ENCODE measurements at places on chromosomes 4 and X.

- DNase-seq: peak; percentile 41
Observed at GRCh38 chrX:30488092-30488491, 89.5 kb downstream of the TASL start.

GRCh38 chrX:39809331-39809730, 288.4 kb downstream of the BCOR start:
- peak; percentile 85 for DNase-seq

GRCh38 chr4:170723171-170723570, 633.4 kb upstream of the AADAT start:
- DNase-seq: no peak

DNA sequence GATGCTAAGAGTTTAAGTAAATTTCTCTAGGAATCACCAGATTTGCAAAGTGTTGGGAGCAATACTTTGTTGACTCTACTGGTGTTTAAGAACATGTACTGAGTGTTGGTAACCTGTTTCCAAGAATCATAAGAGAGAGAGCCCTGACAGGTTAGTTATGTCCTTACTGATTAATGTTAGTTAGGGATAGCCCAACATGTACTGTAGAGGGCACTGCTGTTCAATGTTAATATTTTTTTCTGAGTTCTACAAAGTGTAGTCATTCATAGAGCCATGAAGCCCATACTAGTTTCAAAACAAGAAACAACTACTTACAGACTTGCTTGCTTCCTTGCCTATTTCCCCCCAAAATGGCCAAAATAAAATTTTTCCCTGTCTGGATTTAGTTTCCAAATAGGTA, 11.9 kb downstream of the TMPRSS11D start:
- peak; percentile 70 for DNase-seq

DNA sequence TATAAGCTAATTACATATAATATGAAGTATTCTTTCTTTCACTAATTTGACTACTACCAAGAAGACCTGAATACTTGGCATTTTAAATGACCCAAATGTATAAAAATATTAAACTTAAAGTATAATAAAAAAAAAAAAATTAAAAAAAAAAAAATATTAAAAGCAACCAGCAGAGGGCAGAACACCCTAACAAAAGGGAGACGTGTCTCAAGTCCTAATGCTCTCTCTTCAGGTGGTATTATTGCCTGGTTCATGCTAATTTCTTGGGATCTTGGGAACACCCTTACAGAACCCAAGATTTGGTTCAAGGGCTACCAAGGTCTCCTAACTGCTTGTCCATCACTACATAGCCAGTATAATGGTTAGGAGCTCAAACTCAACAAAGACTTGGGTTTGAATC, 754.8 kb downstream of the RAB28 start:
- DNase-seq: peak; percentile 53

DNA sequence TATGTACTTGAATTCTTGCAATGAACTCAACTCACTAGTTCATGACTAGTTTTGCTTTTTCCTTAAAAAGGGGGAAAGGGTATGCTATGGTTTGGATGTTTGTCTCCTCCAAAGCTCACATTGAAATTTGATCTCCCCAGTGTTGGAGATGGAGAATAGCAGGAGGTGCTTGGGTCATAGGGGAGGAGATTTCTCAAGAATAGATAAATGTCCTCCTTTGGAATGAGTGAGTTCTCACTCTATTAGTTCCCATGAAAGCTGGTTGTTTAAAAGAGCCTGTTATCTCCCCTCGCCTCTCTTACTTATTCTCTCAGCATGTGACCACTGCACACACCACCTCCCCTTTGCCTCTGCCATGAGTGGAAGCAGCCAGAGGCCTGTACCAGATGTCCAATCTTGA, 109.4 kb upstream of the INTU start:
- DNase-seq: no peak

DNA sequence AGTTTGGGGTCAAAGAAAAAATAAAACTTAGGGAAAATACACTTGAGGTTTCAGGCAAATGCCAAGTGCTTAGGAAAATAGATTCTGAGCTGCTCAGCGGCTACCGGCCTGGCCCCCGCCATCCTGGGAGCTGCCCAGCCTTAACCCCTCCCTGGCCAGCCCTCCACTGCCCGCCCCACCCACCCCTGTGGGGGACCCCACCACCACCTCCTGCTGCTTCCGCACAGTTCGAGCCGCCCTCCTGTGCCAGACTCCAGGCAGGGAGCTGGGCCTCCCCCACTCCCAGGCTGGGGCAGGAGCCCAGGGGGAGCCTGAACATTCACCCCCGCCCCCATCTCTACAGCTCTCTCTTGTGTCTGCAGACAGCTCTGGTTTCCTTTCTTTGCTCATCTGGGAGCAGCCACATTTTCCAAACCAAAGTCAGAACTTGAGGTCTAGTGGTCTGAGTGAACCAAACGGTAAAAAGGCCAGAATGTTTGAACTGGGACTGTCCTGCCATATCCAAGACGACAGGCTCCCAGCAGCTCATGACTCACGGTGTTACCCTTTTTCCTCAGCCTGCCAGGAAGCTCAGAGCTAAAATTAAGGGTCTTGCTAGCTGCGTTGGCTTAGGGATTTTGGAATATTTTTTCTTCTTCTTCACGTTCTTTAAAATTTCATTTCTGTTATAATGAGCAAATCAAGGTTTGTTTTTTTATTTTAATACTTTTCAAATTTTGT, 4.7 kb upstream of the FGFR3 start:
- DNase-seq: peak; percentile 12

DNA sequence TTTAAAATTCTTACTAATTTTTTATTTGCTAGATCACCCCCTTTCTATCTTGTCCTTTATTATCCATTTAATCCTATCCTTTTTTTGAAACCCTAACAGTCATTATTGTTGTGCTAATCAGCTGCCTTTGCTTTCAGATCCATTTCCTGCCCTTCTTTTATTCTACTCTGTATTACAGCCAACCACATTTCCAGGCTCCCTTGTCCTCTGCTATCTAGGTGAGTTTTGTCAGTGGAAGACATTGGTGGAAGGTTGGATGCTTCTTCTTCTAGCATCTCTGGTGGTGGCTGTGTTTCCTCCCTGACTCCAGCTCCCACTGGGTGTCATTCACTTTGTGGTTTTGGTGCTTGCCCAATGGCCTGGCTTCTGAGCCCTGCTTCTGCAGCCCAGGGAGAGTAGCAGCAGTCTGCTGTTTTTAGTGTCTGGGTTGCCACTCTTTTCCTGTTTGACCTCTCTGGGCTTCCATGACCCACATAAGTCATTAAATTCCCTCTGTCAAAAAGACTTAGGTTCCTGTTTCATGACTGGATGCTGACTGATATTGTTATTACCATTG, 225.2 kb upstream of the PGRMC2 start:
- DNase-seq: peak; percentile 49

DNA sequence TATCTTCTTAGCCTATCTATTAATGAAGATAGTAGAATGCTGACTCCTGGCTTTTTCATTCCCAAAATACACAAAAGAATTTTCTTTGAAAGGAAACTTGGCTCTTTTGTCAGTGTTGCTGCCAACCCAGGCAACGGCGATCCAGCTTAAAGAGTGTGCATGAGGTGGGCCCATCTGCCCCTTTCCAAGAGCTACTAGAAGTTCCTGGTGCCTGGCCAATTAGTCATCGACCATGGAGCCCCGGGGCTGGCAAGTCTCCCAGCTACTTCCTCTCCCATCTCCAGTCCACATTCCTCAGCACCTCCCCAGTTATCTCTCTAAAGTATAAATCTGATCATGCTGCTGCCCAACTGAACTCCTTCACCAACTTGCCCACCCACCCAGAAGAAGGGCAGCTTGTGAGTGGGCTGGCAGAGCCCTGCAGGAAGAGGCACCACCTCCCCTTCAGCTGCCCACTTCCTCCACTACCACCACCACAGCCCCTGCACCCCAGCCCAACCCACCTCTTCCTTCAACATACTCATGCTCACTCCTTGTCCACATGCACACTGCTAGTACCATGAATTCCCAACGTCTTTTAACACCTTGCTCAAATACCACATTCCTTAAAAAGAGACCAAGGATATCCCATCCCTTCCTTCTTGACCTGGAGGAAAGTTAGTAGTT, 158.2 kb upstream of the MAP3K15 start:
- peak; percentile 94 for DNase-seq

GRCh38 chr4:183038436-183038835, 60.6 kb upstream of the WWC2 start:
- no peak for DNase-seq

DNA sequence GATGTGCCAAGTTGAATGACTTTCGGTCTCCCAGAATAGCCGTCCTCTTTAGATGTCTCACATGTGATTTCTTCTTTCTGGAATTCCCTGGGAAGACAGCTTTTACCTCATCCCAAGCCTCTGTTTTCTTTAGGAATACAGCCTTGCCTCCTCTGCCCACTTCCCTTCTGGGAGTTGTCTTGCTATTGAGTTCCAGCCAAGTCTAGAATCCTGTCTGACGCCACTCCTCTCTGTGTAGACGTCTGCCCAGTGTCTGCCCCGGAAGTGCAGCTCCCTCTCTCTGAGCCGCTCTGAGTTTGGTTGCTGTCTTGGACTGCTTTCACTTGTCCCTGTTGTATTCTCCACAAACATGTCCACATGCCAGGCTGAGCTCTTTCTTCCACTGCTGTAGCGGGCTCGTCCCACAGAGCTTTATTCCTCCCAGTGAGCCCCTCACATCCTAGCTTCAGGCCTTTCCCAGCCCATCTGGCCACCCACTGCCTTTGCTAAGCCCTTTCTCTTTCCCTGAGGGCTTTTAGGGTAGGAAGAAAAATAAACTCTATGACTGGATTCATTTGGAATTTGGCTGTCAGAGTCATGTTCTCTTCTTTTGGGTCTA, 9.0 kb upstream of the IGFBP7 start:
- peak; percentile 96 for DNase-seq

GRCh38 chr4:56857601-56858309, 36.3 kb upstream of the SPINK2 start:
- DNase-seq: peak; percentile 37

DNA sequence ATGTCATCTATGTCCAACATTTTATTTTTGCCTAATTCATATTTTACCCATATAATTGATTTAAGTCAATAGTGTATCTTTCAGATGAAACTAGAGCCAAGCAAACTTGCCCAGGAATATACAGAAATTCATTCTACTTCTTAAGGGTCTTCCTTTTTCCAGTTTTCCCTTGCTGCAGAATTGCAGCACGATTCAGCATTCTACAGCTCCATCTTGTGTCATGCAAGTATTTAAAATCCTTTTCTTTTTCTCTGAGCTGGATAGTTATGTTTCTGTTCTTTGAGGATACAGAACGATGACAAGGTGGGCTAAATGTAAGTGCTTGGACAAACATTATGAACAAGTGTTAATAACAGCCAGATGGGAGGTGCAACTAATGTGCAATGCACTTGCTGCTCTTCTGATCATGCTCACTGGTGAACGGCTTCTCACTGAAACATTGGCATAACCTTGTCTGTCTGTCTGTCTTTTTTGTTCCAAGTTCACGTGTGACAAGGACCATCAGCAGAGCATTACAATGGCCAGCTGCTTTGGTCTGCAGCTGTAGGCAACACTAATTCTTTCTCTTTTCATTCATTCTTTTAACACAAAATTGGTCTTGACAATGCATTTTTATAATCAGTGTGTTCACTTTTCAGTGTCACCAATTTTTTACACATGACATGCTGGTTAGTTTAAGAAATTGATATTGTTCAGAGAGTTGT, 1821.7 kb downstream of the ARAP2 start:
- peak; percentile 24 for DNase-seq

DNA sequence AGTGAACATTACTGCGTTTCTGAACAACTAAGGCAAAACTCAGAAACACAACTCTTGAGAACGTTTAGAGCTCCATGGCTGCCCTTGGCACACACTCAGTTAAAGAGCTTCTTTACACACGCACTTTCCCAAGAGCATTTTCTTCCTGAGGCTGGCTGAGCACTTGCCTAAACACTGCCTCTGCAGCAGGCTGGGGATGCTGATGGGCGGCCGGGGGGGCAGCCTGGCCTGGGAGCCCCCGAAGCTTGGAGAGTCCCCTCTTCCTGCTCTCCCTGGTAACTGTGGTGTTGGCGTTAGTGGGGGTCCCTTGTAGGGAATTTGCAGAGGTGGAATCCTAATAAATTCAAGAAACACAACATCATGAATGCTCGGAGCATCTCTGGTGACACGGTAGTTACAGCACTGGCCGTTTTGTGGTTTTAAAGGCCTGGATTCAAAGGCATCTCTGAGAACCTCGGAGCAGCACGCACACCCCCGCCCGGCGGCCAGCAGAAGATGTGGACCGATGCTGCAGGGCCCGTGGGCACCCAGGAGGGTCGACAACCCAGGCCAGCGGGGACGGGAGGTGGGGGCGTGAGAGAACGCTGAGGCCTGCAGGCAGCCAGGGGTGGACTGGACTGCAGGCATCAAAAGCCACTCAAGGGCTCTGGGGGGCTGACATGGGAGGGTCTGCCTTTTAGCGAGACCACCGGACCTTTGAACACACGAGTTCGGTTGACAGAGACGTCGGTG, 45.4 kb downstream of the FGFRL1 start:
- DNase-seq: no peak

- DNase-seq: peak; percentile 45
Observed at GRCh38 chrX:150649096-150649870, 43.9 kb upstream of the MTMR1 start.

GRCh38 chrX:144732588-144732987, 514.7 kb upstream of the SPANXN1 start:
- no peak for DNase-seq

DNA sequence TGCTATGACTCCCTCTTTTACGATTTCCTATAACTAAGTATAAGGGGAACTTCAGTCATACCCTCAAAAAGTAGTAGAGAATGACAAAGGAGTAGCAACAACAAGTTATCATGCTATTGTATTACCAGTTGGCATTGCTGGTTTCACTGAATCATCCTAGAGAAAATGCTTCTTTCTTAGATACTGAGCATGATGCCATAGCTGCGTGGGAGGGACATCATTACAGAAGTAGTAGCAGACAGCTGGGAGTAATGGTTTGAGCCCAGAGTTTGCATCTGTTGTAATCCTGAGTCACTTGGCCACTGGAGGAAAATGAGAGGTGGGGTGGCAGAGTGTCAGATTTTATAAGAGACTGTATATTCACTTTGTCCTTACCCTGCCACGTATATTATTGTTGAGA, 38.6 kb downstream of the MTMR1 start:
- DNase-seq: peak; percentile 97

DNA sequence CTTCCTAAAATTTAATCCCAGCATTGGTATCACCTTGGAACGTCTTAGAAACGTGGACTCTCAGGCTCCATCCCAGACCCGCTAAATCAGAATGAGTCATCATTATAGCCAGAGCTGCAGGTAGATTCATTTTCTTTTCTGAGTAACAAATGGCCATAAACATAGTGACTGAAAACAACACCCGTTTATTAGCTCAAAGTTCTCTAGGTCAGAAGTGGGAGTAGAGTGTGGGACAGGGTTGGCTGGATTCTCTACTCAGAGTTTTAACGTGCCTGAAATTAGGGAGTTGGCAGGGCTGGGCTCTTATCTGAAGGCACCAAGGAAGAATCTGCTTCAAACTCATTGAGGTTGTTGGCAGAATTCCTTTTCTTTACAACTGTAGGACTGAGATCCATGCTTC, 101.8 kb upstream of the C1QTNF7 start:
- DNase-seq: no peak

GRCh38 chr4:118225511-118225910, 127.3 kb downstream of the PRSS12 start:
- DNase-seq: no peak

- DNase-seq: no peak
Observed at GRCh38 chr4:39124885-39125599, 57.3 kb upstream of the WDR19 start.

- no peak for DNase-seq
Observed at GRCh38 chr4:134862116-134862515, 660.5 kb upstream of the PABPC4L start.
